ENCODE measurements at places on chromosomes 2 and 18. TPM values are rescaled to one million over a fixed set of nuclear protein-coding genes. Genes with fewer than 3 reads are reported as not detected.

- no peak for DNase-seq
These were observed 19.2 kb downstream of the CDC42EP3 start for GRCh38 chr2:37652199-37652640.

Gene TUBA3E
- not detected for total RNA-seq

GRCh38 chr2:237546040-237546875 is 20.1 kb upstream of the PRLH start:
- no peak for DNase-seq

GRCh38 chr18:30245766-30246455 is 796.6 kb downstream of the DSC3 start:
- DNase-seq: no peak

DNA sequence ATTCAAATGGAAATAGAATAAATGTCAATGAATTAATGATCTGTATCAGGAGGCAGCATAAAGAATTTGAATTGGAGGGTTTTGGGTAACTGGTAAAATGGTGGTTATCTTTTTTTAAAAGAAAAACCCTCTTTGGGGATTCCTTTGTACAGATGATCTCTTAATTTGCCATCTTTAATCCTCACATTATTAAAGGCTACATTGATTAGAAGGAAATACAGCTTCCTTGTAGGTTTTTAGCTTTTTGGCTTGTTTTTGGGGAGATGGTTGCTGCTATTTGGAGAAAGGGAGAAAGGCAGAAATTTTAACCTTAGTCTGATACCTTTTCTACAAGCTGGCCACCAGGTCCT is 600 bp upstream of the MAPRE2 start:
- DNase-seq: no peak

Gene NEURL3
- not detected for total RNA-seq

- DNase-seq: peak; percentile 87
These were observed 35.6 kb upstream of the PNO1 start for GRCh38 chr2:68121873-68122679.

DNA sequence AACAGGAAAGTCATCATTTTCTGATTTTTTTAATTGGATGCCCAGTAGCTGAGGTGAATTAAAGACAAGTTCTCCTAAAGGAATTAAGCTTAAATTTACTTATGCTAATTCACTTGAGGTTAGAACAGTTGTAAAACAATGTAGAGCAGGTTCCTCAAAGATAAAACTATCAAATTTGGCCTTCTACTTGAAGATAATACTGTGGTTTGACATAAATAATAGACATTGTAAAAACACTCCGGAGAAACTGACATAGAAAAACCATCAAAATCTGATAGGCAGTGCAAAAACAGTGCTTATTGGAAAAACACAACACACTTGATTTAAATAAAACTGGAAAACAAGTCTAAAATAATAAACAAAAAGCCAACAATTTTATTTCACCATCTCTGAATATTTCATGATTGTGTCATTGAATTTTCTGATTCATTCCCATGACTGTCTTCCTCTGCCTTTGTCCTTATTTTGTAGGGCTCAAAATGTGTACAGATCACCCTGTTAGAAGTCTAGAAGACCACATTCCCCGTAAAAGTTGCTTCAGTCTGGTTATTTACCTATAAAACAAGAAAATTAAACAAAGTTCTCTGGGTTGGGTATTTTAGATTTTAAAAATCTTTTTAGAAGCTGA is 28.3 kb upstream of the SLC40A1 start:
- DNase-seq: no peak

Data from natural killer cell (primary cell).